ENCODE measurements at places on chromosomes 6 and 20.

DNA sequence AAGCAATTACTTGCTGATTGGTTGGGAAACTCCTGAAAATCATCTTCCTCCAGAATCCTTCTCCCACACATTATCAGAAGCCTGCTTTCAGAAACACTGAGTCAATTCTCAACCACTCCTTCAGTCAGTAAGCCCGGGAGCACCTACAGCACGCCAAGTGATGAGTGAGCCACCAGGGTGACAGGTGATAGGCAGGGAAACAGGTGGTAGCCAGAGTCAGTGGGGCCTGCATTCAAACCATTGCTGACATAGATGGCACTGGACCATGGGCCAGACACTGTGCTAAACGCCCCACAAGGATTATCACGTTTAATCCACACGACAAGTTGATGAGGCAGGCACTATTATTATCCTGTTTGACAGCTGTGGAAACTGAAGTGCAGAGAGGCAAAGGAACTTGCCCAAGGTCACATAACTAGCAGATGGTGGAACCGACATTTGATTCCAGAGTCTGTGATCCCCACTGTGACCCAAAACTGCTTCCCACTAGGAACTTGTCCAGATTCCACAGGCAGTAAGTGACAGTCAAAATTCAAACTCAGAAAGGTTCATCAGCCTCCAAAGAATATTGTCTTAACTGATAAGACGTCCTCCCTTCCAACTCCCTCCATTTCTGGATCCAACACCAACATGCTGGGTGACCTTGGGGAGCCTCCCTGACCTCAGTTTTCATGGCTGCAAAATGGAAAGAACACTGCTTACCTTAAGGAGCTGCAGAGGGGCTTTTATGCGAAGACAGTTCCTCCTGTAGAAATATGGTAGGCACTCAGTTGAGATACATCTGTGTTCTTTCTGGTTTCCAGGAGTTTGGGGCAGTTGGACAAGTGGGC is 23.9 kb upstream of the TOP1 start:
- DNase-seq = peak; percentile 27

- DNase-seq = no peak
These were observed 12.0 kb upstream of the TXNDC5 start for GRCh38 chr6:7922596-7922995.

DNA sequence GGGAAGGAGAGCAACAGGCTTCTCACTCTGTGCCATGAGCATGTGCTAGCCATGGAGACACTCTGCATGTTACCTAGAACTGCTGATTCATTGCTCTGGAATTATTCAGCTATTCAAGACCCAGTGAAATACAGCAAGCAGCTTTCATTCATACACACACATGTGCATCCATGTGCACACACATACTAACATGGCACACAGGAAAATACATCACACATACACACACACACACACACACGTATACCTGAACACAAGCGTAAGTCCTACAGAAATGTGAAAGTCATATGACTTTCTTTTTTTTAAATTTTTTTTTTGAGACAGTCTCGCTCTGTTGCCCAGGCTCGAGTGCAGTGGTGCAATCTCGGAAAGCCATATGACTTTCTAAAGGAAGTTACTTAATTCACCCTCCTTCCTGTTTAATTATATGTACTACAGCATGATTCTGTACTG is 108.2 kb upstream of the NFATC2 start:
- peak; percentile 95 for DNase-seq

DNA sequence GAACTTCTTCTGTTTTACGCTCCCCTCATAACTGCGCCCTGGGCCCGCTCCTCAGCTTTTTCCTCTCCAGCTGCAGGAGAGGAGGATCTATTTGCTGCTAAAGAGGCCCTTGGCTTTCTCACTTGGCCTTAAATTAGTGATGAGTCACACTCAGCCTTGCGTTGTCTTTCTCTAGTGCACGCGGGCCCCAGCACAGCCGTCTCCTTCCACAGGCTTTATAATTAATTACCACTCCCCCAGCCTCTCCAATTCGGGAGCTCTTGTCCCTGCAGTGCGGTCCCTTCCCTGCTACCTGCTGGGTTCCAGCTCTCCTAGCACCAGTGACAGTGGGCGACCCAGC is 25.2 kb downstream of the PACSIN1 start:
- DNase-seq = no peak

DNA sequence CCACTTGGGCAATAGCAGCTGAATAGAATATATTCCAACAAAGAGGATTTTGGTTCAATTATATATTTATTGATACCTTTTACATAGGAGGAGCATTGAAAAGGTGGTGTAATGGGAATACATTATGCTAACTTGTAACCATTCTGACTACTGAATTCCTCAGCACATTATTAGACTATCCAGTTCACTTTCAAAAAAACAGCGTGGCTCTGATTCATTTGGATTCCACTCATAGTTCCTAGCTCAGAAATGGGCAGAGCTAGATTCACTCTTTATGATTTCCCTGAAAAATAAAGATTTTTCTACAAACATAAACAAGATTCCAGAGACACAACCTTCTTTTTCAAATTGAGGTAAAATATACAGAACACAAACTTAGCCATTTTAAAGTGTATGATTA is 9.2 kb upstream of the TRERF1 start:
- DNase-seq = no peak

DNA sequence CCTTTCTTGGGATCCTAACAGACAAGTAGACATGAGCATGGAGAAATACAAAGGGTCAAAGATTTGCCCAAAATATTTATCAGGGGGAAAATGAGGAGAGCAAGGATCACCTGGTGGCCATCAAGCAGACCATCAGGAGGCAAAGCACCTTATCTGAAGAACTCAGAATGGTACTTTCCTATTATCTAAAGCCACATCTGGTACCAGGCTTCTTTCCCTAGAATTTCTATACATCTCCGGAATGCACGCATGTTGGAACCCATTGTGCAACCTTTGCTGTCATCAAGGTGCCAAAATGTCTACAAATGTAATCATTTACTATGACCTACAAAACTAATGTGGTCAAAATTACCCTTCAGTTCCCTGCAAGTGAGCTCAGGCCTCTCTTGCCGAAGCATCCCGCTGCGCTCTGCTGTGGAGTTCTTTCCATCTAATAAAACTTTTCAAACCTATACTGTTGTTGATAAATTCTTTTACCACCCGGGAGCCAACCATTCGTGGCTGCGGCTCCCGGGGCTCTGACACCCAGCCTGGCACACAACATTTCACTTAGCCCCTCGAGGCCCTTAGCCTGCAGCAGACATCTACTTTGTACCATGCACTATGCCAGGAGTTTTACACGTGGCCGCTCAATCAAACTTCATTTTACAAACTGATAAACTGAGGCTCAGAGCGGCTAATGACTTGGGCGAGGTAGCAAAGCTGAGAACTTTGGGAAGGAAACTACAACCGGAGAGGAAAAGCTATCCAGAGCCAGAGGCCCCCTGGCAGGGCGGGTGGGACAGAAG is 3.8 kb upstream of the CPXM1 start:
- no peak for DNase-seq

- DNase-seq = peak; percentile 14
These were observed 304.5 kb downstream of the PRL start for GRCh38 chr6:21992178-21992967.
